ENCODE measurements at places on chromosomes 16 and 17. TPM values are rescaled to one million over a fixed set of nuclear protein-coding genes. Genes with fewer than 3 reads are reported as not detected.

The SETD1A gene
- total RNA-seq = 4.9 TPM

The MEOX1 gene
- total RNA-seq = not detected

The MYL11 gene
- total RNA-seq = not detected

The ARHGDIG gene
- total RNA-seq = 0.28 TPM

The TCAP gene
- total RNA-seq = 0.30 TPM

The KRT26 gene
- not detected for total RNA-seq

The DNASE1L2 gene
- 1.2 TPM for total RNA-seq

The MARVELD3 gene
- total RNA-seq = not detected

The ZG16B gene
- not detected for total RNA-seq

The C17orf67 gene
- total RNA-seq = 0.78 TPM

The AATK gene
- 0.23 TPM for total RNA-seq

The ABCC11 gene
- not detected for total RNA-seq

Data from smooth muscle cell of the umbilical artery (primary cell).